ENCODE measurements at places on chromosomes 7 and 10.

GRCh38 chr10:51260376-51260775, 186.1 kb downstream of the PRKG1 start:
- DNase-seq: no peak

DNA sequence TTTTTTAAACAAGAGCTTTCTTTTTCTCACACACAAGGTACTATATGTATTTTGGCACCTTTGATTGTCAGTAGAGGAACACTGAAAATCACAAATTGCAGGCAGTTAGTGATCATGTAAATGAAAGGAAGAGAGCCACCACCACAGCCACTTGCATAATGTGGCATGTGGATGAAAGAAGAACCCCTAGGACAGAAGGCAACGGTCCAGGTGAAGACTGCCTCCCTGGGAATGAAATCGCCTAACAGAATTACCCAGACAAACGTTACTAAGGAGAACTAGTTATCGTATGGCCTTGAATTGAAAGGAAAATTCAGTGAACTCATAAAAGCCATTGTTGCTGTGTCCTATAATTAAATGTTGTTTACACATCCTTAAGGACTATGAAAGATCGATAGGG, 41.2 kb upstream of the PTPRZ1 start:
- no peak for DNase-seq

- DNase-seq: no peak
Measured at GRCh38 chr7:149825567-149826343, 12.4 kb upstream of the ZNF862 start.

DNA sequence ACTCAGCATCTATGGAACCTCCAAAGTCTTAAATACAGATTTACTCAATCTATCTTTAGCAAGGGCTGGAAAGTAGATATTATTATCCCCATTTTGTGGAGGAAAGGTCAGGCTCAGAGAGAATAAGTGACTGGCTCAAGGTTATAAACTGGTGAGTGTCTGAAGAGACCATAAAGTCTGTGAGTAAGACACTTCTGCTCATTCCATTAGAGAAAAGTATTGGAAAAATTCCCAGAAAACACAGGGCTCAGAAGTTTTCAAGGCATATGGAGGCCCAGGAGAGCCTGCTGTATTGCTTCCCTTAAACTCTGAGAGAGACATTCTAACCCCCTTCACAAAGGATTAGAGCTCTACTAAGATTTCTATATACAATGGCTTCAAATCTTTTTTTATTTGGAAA, 134.8 kb downstream of the PCDH15 start:
- no peak for DNase-seq

- DNase-seq: no peak
Measured at GRCh38 chr7:42161719-42162118, 75.3 kb downstream of the GLI3 start.

DNA sequence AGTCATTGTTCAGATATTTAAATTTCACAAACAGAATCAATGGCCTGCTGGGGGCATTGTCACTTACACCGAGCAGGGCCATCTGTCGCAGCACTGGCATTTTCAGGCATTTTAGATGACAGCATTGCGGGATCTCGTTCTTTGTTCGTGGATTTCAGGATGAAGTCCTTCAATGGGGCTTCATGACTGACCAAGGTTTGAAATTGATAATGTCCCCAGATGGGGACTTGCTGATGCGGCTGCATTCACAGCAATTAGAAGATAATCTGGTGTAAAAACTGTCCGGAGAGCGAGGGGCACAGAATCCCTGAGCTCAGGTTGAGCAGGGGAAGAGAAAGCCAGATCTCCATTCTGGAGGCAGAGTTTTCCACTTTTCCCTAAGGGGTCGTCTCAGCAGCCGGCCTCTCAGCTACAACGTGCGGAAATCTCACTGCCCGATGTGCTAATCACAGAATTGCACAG, 1.9 kb upstream of the C7orf33 start:
- no peak for DNase-seq

- DNase-seq: no peak
Measured at GRCh38 chr10:31920538-31920937, 8.1 kb downstream of the ARHGAP12 start.

- no peak for DNase-seq
Measured at GRCh38 chr7:1017586-1018333, 26.6 kb upstream of the GPR146 start.

- no peak for DNase-seq
Measured at GRCh38 chr7:94655848-94656657, at the start of gene SGCE. Gene SGCE, minus strand, starts transcription at chr7:94656133. Its CDS starts 35 bp downstream, at chr7:94656098.

- no peak for DNase-seq
Measured at GRCh38 chr7:139118805-139119485, 9.4 kb upstream of the ZC3HAV1 start.

DNA sequence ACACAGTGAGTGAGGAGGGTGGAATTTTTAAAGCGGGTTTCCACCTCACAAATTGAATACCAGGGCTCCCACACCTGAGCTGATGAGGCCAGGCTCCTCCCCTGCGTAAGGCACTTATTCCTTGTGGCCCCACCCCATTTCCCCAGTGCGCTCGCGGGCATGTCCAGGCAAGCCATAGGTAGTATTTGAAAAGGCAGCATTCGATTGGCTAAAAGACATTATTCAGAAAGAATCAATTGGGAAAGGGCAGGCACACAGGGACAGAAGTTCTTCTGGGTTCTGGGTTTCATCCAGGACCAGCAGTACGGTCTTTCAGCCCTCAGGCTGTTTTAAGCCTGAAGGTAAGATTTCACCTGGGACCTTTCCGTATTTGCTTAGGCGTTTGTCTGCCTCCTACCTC, 222.3 kb downstream of the BBS9 start:
- no peak for DNase-seq

- no peak for DNase-seq
Measured at GRCh38 chr10:24415455-24416125, 206.7 kb downstream of the KIAA1217 start.

DNA sequence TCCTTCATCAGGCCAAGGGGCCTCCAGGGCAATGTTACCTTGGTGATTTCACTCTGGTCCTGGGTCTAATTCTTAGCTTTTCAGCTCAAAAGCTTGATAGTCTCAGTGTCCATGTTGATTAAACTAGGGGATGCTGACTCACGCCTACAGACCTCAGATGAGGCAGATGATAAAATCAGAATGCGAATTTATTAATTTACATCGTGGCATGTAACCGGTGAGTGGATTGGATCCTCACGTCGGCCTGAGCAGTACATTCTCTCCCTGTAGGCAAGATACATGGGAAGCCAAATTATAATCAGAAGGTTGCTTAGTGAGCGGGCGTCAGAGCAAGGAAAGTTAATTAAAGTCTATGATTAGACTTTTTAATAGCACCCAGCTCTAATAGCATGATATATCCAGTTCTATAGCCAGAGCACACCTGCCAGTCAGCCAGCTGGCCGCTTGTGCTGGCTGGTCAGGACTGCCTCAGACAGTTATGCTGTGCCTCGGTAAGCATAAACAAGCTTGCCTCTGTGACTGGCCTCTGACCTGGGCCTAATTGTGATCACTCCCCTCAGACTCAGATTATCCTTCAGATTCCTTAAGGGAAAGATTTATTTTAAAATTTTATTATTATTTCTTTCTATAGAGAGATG, 20.2 kb upstream of the CPA5 start:
- no peak for DNase-seq

DNA sequence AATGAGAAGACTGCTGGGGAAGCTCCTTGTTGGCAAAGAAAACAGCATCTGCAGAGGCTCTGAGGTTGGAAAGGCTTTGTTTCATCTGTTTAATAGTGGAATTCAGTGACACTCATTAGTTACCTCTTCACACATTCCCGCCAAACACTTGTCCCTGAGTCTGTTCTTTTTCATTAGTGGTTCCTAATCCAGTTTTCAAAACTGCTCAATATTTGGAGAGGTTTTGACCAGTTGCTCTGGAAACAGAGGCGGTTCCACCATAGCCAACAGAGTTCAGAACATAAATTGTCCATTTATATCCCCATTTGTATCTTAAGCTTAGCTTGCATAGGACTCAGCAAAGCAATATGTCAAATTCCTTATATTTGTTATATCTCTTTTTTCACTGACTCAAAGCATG, 754.6 kb downstream of the AUTS2 start:
- no peak for DNase-seq

GRCh38 chr10:96955794-96956193, 123.7 kb downstream of the LCOR start:
- DNase-seq: no peak

DNA sequence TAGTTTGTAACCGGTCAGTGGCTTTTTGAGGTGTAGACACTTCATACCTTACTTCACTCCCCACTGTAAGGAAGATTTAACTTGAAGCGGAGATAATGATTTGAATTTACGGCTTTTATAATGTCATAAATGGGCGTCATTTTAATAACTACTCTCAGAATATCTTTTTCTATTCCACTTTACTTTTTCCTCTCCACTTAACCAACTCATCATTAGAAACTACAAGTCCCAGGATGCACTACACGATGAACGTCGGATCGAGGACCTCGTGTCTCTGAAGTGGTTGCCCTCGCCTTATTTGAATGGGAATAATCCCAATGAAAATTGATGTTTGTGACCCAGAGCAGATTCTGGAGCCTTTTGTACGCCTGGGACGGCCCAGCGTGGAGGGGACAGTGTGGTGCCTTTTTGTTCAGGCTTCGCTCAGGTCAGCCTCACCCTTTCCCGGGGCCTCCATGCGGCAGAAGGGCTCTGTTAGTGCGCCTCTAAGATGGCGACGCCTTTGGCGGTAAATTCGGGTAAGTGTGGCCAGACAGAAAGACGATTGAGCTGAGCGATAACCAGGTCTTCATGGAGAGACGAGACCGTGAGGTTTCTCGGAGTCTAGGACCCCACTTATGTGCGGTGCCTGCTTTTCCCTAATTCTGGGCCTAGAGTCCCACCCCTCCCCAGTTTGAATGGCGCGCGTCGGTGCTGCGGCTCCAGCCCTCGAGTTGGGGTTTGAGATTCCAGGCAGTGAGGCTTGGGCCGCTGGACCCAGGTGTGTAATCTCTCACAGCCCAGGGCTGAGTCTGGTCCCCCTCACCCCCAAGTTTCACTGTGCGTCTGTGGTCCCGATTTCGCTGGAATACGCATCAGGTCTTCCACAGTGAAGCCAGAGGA, at the start of gene NUP205:
Gene NUP205 (plus strand): TSS at position 463 of the 882 bp plus-strand sequence. CDS start 28 bp downstream, at position 491.
- no peak for DNase-seq

GRCh38 chr7:40799493-40800403, 664.9 kb downstream of the SUGCT start:
- DNase-seq: no peak
